ENCODE measurements at places on chromosomes 5 and 9.

DNA sequence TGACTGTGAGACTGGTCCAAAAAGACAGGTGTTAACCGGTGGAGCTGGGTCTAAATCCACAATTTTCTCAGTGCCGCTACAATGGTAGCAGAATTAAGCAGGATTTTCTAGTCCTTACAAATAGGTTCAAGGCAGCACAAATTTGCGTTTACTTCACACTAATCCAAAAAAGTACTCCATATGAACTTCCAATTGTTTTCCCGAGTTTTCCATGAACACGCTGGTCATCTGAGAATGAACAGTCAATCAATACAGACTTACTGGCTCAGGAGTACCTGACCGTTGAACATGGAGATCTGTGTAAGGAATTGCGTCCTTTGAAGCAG, 709 bp downstream of the SLC35D2 start:
- no peak for DNase-seq

GRCh38 chr9:110975278-110975677, 63.0 kb downstream of the LPAR1 start:
- DNase-seq, result peak; percentile 67

GRCh38 chr9:109002141-109002540, 11.2 kb downstream of the CTNNAL1 start:
- DNase-seq, result no peak

GRCh38 chr5:537621-538071, 13.4 kb upstream of the SLC9A3 start:
- no peak for DNase-seq

DNA sequence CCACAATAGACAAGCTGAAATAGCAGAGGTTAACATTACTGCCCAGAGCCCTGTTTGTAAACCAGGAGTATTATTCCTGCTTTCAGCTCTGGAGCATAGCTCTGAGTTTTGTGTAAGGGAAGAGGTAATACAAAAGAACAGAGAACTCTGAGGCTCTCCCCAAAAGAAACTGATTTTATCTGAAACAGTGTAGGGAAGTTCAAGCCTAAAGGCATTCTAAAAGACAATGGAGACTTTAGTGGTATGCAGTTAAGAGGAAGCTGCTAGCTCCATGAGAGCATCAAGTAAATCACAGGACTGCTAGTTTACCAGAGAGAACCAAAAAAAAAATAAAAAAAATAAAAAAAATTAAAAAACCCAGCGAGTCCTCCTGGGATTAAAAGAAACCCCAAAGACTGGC, 146.6 kb upstream of the PCSK5 start:
- no peak for DNase-seq

DNA sequence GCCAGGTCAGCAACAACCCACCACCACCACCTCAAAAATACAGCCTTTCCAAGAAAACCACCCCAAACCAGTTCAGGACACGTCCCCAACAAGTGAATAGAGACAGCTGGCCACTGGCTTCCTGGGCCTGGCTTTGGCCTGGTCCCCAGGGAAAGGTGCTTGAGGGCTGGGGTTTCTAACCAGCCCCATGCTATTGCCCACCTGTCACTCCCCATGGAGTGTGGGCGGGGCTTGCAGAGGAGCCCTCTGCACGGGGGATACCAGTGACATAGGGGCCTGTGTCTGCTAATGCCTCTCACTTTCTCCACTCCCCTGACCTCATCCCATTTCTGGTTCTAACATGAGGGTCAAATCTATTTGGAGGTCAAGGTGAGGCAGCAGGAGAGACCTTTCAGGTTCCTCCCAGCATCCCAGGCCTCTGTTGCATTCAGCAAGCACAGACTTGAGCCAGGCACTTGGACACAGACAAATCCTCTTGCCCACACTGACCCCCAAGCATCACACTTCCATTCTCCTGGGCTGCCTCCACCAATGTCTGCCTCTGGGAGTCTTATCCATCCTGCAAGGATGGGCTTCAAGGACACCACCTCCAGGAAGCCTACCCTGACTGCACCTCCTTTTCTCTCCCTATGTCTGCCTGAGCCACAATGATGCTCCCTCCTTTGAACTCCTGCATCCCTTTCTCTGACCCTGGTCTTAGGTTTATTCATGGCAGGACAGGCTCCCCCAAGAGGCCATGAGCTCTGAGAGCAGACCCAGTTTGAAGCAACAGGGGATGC, 16.1 kb upstream of the TTLL11 start:
- no peak for DNase-seq

DNA sequence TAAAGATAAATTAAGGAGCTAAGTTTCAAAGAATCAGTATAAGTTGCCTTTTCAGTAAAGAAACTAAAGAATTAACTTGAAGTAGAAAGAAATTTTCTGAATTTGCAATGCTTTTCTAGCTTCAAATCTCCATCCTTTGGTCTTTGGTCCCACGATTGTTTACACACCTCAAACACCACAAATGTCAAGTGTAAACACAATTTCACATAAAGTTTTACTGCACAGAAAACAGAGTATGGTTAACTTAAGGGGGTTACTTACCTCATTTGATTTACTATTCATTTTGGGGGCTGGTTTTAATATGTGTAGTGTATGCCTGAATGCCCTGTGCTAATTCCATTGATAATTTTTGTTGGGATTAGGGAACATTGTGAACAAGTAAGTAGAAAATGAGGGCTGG, 4.1 kb downstream of the CDO1 start:
- no peak for DNase-seq

GRCh38 chr5:543755-544674, 19.8 kb upstream of the SLC9A3 start:
- DNase-seq, result no peak

DNA sequence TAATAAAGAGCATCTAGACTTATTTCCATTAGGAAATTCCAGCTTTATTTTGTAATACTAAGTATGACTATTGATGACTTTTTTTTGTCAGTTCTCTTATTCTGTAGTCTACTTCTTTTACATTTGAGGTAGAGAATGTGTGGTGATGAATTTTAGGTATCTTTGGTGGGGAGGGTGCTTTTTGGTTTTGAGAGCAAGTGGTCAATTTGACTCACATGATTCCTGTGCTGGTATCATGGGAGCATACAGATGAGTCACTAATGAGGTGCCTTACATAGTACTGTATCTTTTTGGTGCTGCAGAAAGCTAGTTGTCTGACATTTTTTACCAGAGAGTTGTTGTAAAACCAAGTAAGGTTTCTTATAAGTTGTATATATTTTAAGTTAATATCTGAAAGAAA, 35.3 kb downstream of the ERBIN start:
- DNase-seq, result peak; percentile 59

GRCh38 chr9:85027870-85028269, 358.3 kb downstream of the NTRK2 start:
- no peak for DNase-seq

DNA sequence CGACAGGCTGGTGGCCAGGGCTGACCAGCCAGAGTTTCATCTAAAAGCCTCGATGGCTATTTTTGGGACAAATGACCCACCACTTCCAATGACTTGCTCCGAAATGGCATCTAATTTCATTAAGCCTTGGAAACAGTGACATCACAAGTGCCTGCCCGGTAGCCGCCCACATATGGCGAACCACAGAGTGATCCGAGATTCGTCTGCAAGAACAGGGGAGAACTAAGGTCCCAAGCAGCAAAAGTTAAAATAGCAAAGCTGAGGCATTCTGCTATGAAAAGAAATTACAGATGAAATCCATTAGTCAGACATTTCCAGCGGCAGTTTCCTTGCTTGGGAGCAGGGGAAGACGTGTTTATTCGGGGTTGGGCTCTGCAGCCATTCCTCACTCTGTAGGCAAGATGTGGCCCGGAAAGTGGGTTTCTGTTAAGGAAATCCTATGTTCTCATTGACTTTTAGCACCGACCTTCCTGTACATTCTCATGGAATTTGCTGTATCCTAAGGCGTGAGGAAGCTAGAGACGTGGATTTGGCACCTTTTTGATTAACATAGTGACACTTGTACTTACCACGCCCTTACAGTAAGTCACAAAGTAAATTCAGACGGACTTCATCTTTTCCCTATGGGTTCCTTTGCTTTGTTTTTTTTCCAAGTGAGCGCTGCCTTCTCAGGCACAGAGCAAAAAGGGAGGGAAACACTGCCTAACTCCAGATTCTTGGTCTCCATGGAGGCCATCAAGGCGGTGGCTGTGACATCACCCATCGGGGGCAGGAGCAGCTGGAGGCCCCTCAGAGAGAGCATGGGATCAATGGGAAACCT, 45.1 kb downstream of the ERGIC1 start:
- peak; percentile 60 for DNase-seq

DNA sequence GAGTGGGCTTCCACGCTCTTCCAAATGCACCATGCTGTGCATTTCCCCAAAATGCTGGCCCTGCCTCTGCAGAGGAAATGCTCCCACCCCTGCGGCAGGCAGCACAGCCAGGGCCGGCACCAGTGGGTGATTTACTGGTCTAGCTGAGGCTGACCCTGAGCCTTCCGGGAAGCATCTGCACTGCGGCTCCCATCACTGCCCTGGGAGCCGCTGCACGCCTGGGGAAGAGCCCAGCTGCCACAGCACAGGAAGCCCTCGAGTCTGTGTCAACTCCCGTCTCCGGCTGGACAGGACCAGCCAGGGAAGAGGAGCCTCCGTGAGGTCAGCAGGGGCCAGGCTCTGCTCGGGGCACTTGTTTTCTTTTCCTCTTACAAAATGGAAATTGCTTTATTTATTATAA, 25.1 kb upstream of the EEIG1 start:
- DNase-seq, result no peak

DNA sequence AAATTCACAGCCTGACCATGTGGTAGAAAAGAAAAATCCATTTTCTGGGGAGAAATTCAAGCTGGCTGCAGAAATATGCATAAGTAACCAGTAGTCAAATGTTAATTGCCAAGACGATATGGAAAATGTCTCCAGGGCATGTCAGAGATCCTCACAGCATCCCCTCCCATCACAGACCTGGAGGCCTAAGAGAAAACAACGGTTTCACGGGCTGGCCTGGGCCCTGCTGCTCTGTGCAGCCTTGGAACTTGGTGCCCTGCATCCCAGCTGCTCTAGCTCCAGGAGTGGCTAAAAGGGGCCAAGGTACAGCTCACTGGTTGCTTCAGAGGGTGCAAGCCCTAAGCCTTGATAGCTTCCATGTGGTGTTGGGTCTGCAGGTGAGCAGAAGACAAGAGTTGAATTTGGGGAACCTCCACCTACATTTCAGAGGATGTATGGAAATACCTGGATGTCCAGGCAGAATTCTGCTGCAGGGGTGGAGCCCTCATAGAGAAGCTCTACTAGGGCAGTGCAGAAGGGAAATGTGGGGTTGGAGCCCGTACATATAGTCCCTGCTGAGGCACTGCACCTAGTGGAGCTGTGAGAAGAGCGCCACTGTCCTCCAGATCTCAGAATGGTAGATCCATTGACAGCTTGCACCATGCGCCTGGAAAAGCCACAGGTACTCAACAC, 49.7 kb downstream of the PTBP3 start:
- no peak for DNase-seq

- DNase-seq, result no peak
Measured at GRCh38 chr9:108213511-108213910, 642.3 kb downstream of the ACTL7B start.

- DNase-seq, result peak; percentile 27
Measured at GRCh38 chr9:87343816-87344430, 153.7 kb upstream of the DAPK1 start.

- peak; percentile 79 for DNase-seq
Measured at GRCh38 chr9:35096035-35096849, at the start of gene PIGO. TSS of gene PIGO (minus strand) at chr9:35096591. CDS start at chr9:35095565, 1,026 bp downstream.

GRCh38 chr9:9563817-9564216, 1049.0 kb downstream of the PTPRD start:
- DNase-seq, result no peak

DNA sequence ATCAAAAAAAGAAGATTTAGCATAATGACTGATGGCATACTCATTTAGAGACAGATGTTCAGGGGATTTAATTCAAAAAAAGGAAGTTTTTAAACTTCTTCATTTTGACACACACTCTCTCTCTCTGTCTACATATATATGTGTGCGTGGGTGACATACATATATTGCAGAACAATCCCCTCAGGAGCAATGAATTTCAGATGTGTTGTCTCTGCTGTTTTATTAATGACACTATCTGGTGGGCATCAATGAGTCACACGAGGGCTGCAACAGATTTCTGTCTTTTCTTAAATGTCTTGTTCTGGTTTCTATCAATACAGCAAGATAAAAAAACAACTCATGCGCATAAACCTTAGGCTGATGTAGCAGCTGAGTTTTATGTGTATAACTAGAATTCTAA, 123.5 kb upstream of the SLCO6A1 start:
- DNase-seq, result no peak

DNA sequence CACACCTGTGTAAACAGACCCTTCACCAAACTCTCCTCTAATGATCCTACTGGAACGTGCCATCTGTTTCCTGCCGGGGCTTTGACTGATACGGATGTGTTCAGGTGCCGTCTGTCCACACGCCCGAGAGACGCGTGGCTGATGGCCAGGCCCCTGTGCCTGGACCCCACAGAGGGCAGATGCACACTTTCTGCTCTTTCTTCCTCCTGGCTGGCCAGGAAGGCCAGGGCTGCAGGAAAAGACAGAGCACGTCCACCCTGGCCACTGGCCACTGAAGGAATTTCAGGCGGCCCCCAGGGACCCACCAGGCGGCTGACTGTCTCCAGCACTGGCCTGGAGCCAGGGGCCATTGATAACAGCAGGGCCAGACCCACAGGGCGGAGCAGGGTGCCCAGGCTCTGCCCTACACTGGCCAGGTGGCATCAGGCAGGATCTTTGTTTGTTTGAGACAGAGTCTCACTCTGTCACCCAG, 3.6 kb upstream of the ENG start:
- no peak for DNase-seq

DNA sequence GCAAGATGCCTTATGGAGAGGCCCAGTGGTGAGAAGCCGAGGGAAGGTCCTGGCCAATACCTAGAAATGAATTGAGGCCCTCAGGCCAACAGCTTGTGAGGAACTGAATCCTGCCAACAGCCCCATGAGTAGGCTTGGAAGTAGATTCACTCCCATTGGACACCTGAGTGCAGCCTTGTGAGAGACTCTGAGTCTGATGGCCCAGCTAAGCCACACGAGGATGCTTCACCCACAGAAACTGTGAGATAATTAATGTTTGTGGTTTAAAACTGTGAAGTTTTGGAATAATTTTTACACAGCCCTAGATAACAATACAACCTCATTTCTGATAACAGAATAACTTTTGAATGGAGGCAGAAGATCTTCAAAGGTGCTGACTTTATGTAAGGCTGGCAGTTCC, 65.9 kb upstream of the DAP start:
- DNase-seq, result no peak

GRCh38 chr5:135308245-135308644, 90.8 kb downstream of the MACROH2A1 start:
- DNase-seq, result peak; percentile 61

DNA sequence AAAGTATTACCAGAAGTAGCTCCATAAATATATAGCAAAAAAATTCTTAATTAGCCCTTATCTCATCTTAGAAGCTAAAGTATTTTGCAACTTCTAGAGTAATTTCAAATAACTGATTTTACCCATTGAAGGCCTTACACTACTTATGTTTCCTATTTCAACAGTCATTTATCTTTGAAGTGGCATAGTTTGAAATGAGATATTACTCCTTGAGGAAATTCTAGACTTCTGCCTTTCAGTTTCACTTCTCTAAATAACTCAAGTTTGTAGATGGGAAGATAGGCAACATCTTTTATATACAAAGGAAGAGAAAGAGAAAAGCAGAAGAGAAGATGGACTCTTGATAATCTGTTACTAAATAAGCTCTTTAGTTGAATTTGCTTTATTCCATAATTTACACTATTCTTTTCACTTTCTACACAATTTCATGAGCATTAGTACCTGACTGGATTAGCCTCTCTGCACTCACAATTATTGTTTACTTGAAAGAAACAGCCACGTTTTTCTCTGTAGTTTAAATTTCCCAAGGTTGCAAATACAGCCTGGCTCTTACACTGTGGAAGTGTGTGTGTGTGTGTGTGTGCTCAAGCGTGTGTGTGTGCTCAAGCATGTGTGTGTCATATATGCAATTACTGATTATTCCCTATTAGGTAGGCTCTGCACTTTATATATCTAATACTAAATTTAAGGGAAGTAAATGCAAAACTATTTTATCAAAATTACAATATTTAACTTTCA, 60.6 kb upstream of the EMB start:
- no peak for DNase-seq

Measured in iris pigment epithelial cell (primary cell).